ENCODE measurements at places on chromosomes 12 and 14.

DNA sequence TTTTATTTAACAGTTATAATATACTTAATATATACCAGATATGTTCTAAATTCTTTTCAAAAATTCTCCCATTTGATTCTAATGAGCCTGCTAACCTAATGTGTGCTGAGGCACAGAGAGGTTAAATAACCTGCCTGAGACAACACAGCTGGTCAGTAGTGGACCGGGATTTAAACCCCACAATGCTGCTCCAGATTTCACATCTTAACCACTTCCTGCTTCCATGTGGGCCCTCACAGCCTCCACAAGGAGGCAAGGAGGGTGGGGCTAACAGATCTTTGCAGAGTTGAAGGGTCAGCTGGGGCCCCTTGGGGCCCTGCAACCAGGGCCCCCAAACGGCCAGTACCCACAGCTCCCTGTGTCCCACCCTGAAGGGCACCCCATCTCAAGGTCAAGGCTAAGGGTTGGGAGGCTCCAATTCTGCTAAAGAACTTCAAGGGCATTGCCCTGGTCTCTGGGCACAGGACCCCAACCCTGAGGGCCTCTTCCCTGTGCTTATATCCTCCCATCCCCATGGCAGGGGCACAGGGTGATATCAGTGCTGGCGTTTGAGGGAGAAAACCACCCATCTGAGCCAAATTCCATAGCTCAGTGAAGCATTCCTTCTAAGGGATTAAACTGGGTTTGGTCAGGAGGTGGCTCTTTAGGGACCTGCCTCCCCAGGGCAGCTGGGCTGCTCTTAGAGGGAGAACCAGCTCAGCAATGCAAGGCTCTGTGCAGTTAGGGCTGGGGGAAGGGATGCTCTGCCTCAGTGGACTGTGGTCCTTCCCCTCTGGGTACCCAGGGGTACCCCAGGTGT, 2.2 kb downstream of the KRT80 start:
- no peak for DNase-seq

GRCh38 chr12:29743801-29744200, 39.9 kb downstream of the TMTC1 start:
- DNase-seq: no peak

DNA sequence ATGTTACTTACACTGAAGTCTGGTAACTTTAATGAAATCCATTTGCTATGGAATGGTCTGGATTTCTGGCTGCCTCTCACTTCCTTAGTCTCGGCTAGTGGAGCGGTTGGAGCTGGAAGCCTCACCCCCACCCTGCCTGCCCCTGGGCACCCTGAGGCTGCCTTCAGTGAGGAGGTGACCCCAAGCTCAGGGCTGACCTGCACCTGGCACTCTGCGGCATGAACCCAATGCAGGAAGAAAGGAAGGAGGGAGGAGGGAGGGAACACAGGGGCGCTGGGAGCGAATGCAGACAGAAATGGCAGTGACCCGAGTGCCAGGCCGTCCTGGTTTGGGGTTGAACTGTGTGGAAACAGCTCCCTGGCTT, 353.1 kb downstream of the TMEM121 start:
- no peak for DNase-seq

DNA sequence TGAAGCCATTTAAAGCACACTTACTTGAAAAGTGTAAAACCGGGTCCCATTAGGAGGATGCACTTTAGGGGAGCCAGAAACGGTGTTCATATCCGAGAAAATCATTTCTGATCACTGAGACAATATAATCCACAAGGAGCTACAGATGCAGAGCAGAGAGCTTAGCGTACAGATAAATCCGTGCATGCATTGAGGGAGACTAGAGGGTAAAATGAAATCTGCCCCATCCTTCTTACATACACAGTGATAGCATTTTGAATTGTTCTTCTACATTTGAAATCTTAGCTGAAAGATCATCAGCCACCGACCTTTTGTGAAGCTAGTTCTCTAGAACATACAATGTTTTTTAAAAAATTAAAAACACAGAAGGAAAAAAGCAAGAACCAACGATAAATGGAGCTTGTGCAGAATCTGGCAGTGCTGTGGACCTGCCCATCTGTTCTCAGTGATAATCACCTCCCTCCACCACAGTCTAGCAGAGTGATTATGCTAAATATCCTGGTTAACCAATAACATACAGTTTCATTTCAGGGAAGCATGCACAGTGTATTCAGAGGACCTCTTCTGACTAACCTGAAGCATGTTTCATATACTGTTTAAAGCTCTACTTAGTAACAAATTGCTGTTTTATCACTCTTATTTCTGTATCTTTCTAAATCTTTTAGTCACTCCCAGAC, 161.1 kb downstream of the PPFIA2 start:
- no peak for DNase-seq

DNA sequence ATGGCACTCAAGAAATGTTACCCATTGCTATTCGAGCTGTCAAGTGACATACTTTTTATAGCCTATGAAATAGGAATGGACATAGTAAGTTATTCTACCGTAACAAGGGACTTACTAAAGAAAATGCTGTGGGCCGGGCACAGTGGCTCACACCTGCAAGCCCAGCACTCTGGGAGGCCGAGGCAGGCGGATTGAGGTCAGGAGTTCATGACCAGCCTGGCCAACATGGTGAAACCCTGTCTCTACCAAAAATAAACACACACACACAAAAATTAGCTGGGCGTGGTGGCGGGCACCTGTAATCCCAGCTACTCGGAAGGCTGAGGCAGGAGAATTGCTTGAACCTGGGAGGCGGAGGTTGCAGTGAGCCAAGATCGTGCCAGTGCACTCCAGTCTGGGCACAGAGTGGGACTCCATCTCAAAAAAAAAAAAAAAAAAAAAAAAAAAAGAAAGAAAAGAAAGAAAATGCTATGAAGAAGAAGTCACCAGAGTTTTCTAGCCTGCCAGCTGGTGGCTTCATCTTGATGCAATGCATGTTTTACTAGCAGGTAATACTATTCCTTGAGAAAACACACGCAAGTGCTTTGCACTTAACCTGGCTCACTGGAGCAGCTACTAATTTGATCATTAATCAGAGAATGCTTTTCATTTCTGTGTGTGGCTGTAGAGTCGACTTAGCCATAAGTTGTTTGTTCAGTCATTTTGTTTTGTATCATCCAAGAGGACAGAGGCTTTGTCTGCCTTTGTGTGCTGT, 166.7 kb upstream of the MYL2 start:
- no peak for DNase-seq

- DNase-seq: no peak
Measured at GRCh38 chr14:31510222-31510621, 22.4 kb upstream of the GPR33 start.

DNA sequence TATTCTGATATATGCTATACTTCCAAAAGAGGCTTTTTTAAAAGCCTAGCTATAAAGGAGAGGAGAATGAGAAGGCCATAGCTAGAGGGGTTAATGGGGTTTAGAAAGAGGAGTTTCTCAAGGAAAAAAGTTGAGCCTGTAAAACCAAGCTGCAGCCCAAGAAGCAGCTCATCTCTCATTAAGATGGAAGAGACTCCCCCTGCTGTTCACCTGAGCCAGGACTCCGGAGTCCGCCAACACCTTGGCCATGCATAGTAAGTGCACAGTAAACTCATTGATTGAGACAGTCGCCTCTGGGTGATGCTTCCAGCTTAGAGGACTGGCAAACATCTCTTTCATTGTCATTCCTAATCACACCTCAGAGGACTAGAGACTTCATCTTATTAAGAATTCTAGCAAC, 46.2 kb downstream of the ANO2 start:
- no peak for DNase-seq

- no peak for DNase-seq
Measured at GRCh38 chr14:52844262-52845060, 53.1 kb upstream of the GNPNAT1 start.

DNA sequence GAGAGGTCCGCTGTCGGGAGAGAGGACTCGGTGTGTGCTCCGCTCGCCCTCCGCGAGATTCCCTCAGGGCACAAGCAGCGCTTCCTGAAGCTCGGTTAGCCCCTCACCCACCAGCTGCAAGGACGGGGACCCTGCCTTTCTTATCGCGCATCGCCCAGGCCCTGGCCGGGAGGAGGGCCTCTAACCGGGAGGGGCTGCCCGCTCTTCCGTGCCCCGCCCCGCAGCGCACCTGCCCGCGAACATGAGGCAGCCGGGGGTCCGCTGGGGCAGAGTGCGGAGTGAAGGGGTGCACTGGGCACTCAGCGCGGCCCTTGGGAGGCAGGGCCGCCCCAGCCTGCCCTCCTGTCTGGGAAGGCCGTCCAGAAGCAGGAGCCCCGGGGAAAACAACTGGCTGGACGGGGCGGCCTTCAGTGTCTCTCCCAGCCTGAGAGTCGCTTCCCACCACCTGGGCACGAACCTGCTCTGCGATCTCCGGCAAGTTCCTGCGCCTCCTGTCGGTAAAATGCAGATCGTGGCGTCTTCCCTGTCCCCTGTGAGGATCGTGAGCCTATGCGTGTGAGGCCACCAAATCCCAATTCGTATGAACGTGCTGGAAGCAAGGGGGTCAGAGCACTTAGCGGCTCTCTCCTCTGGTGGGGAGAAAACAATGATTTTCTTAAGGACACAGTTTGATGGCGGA, 28.0 kb upstream of the ADIPOR2 start:
- DNase-seq: no peak

DNA sequence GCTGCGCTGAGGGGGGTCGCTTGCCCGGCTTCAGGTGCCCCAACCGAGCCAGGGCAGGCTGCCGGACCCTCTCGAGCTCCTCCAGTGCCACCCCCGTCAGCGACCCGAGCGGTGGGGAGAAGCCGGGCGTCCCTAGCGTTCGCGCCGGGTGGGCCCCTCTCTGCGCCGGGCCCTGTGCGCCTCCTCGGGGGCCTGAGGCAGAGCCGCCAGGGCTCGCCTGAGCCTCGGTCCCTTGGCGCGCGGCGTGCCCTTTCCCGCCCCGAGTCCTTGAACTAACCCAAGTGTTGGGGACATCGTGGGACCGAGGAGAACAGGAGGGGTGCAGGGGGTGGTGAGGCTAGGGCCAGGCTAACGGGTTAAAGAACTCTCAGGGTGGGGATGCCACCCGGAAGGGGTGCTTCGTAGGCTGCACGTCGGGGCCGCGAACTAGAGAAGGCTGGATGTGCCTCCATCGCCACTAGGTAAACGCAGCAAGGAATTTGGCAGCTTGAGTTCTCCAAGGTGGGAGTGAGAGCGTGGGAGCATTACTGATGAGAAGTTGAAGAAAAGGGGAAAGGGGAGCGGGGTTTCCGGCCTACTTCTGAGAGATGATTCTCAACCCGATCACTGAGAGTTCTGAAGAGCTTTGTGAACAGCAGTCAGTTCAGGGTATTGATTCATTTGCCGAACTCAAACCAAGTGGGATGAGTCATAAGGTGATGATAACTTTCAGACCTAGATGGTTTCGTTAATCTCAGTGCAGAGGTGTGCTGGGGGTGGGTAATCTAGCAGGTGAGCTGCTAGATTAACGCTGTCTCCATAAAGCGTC, 618 bp downstream of the RNF34 start:
- peak; percentile 26 for DNase-seq

DNA sequence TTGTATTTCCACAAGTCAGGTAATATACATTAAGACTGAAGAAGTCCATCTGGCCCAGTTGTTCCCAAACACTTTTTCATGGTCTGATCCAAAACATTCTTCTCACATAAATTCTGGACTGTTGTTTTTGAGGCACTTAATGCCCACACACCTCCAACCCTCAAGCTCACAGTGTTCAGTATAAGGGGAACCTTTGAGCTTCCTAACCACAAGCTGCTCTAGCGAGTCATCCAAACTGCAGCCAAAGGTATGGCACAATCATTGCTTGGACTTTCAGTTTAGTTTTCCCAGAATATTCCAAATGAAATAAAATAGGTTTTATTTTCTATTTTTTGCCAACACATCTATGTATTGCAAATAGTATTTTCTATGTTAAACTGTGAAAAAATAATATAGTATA, 103.0 kb downstream of the PUS7L start:
- no peak for DNase-seq

GRCh38 chr14:53458368-53458814, 305.3 kb upstream of the DDHD1 start:
- no peak for DNase-seq

DNA sequence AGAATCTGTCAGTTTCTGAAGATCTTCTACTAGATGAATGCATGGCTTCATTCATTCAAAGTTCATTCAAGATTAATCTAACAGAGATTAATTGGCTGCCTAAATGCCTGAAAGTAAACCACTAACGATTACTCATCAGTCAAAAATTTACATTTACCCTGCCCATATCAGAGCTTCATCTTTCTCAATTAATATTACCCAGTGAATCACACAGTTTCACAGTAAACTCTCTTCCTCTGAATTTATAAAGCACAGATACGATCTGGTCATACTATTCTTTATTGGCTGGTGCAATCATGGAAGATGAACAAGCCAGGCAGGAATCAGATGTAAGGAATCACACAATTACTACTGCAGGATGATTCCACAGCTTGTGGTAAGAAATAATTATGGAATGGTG, 377.7 kb downstream of the SLC16A7 start:
- DNase-seq: no peak

DNA sequence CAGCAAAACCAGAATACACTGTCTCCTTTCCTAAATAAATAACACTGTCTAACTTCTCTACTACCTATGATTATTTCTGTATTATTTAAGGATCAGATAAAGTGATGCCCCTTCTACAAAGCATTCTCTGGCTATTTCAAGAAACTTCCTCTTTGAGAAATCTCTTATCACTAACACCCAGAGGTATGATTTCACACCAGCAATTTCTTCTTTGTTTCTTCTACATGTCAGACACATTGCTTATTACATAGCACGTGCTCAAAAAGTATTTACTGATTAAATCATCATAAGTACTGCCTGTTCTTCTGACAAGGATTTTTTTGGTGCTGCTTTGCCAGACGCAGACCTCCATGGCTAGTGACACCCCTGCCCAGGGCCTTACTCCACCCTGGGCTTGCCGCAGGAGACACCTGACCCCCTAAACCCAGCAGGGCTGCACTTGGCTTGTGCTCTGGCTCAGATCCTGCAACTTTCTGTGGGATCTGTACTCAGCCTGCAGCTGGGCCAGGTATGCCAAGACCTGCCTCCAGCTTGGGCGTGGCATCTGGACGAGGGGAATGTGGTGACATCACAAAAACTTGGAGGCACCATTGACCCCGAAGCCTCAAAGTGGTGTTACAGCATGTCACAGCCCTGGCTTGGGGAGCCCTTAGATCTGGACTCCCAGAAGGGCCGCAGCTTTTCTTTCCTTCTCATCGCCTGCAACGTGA, 15.4 kb upstream of the HIGD1C start:
- DNase-seq: no peak
